ENCODE measurements at places on chromosomes 7 and 10. TPM values are rescaled to one million over a fixed set of nuclear protein-coding genes. Genes with fewer than 3 reads are reported as not detected.

GRCh38 chr7:28800150-28800549 lies 158.0 kb downstream of the TRIL start:
- H3K4me1 ChIP-seq: no peaks in the 10 kb centered on the region
- H3K27me3 ChIP-seq: no peaks in the 10 kb centered on the region
- no peak overlapping the region for H3K27ac ChIP-seq
- no peak for DNase-seq
- H3K4me3 ChIP-seq: no peak overlapping the region

DNA sequence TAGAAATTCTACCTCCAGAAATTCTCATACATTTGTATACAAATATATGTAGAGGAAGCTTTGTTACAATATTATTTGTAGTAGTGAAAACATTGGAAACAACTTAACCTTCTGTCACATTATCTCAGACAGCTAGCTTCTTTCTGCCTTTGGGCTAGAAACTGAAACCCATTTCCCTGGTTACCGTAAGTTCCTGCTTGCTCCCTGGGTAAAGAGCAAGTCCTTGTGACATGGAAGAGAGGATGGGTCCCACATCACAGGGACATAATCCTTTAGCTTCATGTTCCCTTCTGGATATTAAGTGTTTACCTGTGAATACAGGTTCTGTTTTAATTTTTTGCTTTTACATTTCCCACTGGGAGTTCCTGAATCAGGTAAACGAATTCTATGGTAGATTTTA lies 41.8 kb downstream of the KLHDC10 start:
- H3K27me3 ChIP-seq: no peaks in the 10 kb centered on the region
- H3K4me3 ChIP-seq: no peak overlapping the region
- no peaks in the 10 kb centered on the region for H3K36me3 ChIP-seq
- no peaks in the 10 kb centered on the region for H3K4me1 ChIP-seq
- no peak overlapping the region for H3K27ac ChIP-seq
- DNase-seq: no peak

DNA sequence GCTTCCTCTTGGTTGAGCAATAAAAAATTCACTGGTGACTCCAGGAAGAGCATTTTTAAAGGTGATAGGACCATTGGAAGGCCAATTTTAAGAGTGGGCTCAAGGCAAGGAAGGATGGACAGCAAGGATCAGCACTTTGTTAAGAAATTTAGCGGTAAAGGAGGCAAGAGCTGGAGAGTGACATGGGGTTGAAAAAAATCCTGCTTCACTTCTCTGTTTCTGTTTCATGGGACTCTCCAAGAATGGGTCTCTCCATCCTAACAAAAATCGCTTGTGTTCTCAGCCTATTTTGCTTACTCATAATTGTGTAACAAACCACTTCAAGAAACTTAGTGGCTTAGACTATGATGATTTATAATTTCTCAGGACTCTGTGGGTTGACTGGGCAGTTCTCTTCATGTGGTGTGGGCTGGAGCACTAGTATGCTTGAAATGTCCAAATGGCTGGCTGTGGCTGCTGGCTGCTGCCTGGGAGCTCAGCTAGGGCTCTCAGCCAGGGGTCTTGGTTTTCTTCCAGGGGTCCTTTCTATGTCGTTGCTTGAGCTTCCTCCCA lies 59.8 kb upstream of the ZNRF2 start:
- H3K27me3 ChIP-seq: no peaks in the 10 kb centered on the region
- no peak overlapping the region for H3K4me3 ChIP-seq
- no peak overlapping the region for H3K27ac ChIP-seq
- H3K4me1 ChIP-seq: no peaks in the 10 kb centered on the region
- no peak for DNase-seq
- no peaks in the 10 kb centered on the region for H3K36me3 ChIP-seq

CALD1 gene
- total RNA-seq: 47.9 TPM

UBTD1 gene
- total RNA-seq: 4.2 TPM

ALOX5 gene
- total RNA-seq: not detected
